ENCODE measurements at places on chromosomes 7 and 10.
A peak's percentile ranks its signal among the peaks of the same experiment; 100 is the strongest.

DNA sequence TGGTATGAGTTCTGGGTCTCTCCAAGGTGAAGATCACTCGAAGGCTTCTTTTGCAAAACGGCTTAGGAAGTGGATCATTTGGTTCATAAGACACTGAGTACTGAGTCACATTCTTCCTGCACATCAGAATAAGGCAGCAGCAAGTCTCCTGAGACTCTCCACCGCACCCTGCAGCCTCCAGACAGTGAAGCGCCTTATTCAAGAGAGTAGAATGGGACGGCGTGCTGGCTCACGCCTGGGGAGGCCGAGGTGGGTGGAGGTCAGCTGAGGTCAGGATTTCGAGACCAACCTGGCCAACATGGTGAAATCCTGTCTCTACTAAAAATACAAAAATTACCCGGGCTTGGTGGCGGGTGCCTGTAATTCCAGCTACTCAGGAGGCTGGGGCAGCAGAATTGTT, 70.3 kb downstream of the C10orf143 start:
- no peak for DNase-seq

DNA sequence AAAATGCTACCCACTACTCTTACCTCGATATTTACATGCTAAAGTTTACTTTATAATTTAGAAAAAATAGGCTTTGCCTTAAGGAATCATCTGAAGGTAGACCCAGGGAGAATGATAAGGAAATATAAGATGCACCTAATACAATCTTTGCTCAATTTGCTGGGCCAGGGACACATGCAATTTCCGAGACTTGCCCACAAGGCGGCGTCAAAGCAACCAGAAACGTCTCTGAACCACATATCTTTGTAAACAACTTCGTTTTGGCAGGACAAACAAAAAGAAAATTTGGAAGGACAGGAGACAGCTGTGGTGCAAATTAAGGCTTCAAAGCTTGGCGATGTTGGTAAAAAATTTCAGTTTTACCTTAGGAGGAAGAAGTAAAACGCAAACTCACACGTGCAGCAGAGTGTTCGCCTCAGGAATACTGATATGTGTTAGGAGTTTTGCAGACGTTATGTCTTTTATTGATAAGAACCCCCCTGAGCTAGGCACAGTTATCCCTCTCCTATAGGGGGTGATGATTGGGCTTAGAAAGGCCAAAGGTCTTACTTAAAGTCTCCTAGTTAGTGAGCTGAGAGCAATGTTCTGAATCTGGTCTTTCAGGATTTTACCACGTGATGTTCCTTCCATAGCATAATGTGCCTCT, 134.3 kb downstream of the PRKCQ start:
- DNase-seq = peak; percentile 66

DNA sequence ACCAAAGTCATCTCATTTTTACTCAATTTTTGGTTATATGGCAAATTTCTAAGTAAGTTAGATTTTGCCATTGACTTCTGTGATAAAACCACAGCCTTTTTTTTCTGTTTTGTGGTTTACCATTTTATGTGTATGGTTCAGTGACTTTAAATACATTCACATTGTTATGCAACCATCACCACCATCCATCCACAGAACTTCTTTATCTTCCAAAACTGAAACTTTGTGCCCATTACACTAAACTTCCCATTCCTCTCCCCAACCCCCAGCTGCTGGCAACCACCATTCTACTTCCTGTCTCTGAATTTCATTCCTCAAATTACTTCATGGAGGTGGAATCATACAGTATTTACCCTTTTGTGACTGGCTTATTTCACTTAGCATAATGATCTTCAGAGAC, 280.4 kb upstream of the TCERG1L start:
- DNase-seq = no peak

DNA sequence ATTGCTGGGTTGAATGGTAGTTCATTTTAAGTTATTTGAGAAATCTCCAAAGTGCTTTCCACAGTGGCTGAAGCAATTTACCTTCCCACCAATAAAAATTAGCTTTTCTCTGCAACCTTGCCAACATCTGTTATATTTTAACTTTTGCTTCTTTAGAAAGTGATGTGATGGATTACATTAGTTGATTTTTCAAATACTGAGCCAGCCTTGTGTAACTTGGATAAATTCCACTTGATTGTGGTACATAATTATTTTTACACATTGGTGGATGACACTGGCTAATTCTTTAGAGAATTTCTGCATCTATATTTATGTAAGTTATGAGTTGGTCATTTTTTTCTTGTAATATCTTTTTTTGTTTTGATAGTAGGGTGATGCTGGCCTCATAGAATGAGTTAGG, 634.1 kb downstream of the GALNT17 start:
- DNase-seq = no peak

DNA sequence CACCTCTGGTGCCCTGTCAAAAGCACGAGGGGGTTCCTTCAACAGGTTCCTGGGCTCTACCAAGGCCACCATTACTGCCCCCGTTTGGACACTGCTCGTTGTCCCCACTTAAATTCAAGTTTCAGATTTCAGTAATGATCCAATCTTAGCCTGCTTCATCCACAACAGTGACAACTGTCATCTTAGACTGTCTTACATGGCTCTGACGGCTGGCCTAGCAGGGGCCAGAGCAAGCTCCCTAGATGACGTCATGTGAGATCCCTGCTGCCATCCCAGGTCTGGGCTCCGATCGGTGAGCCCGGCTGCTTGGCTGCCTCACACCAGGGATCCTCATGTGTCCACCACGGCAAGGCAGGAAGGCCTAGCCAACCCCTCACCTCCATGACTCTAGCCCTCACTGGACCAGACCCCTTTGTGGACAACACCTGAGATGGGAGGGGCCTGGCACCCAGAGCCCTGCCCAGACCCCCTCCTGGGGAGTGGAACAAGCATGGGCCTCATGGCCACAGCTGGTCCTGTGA, 82.5 kb downstream of the FAM53B start:
- DNase-seq = no peak

GRCh38 chr7:107889992-107890391, 991 bp upstream of the DLD start:
- DNase-seq = no peak

DNA sequence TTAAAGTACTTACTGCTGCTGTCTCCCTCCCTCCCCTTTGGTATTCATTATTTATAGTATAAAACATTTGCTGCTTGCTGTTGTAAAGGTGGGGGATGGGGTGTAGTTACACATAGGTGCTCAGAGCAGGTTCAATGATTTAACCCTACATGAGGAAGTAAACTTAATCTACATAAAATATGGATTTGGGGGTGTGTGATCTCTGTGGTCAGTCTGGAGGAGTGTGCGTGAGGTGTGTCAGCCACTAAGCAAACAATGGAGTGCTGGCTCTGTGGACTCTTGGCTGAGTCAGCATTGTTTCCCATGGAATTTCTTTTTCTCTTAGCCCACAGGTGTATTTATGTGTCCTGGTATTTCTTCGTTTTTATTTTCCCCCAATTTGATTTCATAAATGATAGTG, 133.9 kb downstream of the AUTS2 start:
- DNase-seq = no peak

DNA sequence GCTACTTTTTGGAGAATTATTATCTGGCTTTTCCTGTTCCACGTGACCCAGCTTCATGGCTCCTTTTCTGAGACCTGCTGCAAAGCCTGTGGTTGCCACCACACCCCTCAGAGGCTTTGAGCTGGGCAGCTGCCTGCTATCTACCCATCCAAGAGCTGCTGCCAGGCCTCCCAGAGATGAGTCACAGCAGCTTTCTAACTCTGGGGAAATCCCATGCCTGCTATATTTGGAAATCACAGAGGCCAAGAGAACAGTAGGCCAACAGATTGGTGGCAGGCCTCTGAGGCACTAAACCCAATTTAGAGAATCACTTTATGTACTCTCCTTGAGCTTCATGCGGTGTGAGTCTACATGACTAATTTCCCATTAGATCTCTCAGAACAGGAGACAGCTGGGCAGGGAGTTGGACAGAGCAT, 35.2 kb downstream of the SGCE start:
- DNase-seq = peak; percentile 0
